Esophagus squamous epithelium (tissue), 5 donors: ENCODE measurements at places on chromosomes 12 and 14. TPM values are rescaled to one million over a fixed set of nuclear protein-coding genes. Genes with fewer than 3 reads are reported as not detected.

DNA sequence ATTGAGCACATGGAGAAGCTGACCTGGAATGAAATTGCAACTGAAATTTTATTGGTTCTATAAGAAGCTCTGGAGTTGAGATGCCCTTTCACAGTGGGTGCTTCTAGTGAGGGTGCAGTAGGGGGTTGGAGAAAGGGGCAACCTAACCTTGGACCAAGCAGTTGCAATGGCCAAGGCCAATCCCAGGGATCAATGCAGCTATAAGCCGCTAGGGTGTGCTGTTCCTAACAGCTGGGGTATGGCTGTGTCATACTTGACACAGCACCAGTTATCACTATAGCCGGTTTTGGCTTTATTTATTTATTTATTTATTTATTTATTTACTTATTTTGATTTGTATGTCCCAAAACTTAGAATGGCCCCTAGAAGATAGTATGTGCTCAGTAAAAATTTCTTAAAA, 505.9 kb downstream of the FLRT2 start:
- H3K36me3 ChIP-seq = no peaks in the 10 kb centered on the region
- H3K27me3 ChIP-seq = no peaks in the 10 kb centered on the region
- no peak for DNase-seq
- H3K4me3 ChIP-seq = no peak overlapping the region
- H3K27ac ChIP-seq = no peak overlapping the region

DNA sequence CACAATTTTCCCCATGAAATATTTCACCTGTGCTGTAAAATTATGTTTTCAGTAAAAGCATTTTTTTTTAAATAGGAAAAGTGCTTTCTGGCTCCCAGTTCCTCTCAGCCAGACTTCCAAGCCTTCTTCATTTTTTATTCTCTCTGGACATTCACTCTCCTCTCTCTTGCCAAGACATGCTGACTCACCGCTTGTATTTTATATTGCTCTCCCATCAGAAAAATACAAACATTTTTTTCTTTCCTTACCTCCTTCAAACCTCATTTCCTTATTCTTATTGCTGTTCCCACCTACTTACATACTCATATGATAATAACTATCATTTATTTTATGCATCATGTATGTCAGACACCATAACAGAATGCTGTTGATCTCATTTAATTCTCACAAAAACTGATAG, 37.7 kb upstream of the ZNF641 start:
- peaks cover 17% of the 10 kb centered on the region for H3K4me1 ChIP-seq
- no peak overlapping the region for H3K4me3 ChIP-seq
- no peak overlapping the region for H3K27ac ChIP-seq
- no peaks in the 10 kb centered on the region for H3K36me3 ChIP-seq
- DNase-seq = no peak
- no peaks in the 10 kb centered on the region for H3K27me3 ChIP-seq

The RD3L gene
- total RNA-seq = not detected

- no peak for DNase-seq
- peak overlapping the region; percentile 95 for H3K27ac ChIP-seq
- H3K36me3 ChIP-seq = no peaks in the 10 kb centered on the region
- H3K27me3 ChIP-seq = no peaks in the 10 kb centered on the region
Measured at GRCh38 chr12:79690142-79690637, 574 bp downstream of the PAWR start.

- DNase-seq = no peak
- H3K27me3 ChIP-seq = no peaks in the 10 kb centered on the region
- H3K36me3 ChIP-seq = no peaks in the 10 kb centered on the region
- no peak overlapping the region for H3K27ac ChIP-seq
- no peak overlapping the region for H3K4me3 ChIP-seq
- no peaks in the 10 kb centered on the region for H3K4me1 ChIP-seq
Measured at GRCh38 chr12:119859241-119859640, 17.9 kb downstream of the CIT start.

GRCh38 chr12:107119091-107119490, 25.7 kb upstream of the CRY1 start:
- H3K4me3 ChIP-seq = no peak overlapping the region
- no peaks in the 10 kb centered on the region for H3K27me3 ChIP-seq
- H3K4me1 ChIP-seq = no peaks in the 10 kb centered on the region
- DNase-seq = no peak
- H3K36me3 ChIP-seq = no peaks in the 10 kb centered on the region

- no peak for DNase-seq
- H3K27me3 ChIP-seq = no peaks in the 10 kb centered on the region
- no peak overlapping the region for H3K27ac ChIP-seq
Measured at GRCh38 chr12:21117995-21118394, 13.0 kb upstream of the SLCO1B1 start.

- no peak overlapping the region for H3K27ac ChIP-seq
- no peak for DNase-seq
- H3K4me3 ChIP-seq = no peak overlapping the region
Measured at GRCh38 chr14:31360919-31361662, 59.3 kb downstream of the HEATR5A start.
